ENCODE measurements at places on chromosomes 7 and 10.

DNA sequence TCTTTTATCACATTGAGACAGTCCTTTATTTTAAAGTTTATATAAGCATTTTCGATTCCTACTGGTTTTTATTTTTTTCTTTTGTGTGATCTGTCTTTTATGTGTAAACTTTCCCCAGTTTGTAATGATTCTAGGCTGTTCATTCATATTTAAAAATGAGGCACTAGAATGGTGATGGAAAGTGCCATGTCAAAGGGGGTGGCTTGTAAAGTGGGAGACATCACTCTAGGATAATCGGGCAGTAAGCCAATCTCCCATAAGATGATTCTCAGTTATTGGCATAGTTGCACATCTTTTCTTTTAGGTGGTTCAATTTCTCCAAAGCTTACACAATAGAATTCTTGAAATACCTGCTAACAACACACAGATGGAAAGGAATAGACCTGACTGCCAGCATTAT, 90.4 kb downstream of the ABCA13 start:
- no peak for DNase-seq

- DNase-seq = no peak
Measured at GRCh38 chr7:98528079-98528478, 89.0 kb upstream of the NPTX2 start.

DNA sequence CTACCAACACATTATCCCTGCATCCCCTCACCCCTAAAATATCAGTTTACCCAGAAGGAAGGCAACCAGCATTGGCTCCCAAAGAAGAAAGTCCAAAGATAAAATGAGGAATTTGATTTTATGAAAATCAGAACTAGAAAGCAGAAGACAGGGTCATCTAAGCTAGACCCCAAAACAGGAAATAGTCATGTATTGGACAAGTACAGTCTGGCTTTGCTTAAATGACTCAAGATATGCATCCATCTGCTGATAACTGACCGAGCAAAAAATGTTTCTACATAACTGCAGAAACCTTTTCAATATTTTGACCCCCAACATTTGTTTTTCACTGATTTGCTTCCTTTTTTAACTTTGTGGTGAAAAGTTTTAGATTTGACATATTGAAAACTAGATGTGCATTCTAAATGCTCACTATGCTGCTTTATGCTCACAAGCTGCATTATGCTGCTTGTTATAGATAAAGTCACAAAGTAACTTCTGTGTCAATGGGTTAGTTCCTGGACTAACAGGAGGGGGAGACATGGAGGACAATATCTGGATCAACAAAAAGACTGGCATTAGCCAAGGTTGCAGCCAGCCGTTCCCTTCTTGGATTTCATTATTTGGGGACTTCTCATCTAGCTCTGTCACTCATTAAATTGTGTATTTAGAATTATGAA, 227.0 kb downstream of the INHBA start:
- no peak for DNase-seq

GRCh38 chr7:7653593-7654187, 13.1 kb downstream of the UMAD1 start:
- DNase-seq = no peak

DNA sequence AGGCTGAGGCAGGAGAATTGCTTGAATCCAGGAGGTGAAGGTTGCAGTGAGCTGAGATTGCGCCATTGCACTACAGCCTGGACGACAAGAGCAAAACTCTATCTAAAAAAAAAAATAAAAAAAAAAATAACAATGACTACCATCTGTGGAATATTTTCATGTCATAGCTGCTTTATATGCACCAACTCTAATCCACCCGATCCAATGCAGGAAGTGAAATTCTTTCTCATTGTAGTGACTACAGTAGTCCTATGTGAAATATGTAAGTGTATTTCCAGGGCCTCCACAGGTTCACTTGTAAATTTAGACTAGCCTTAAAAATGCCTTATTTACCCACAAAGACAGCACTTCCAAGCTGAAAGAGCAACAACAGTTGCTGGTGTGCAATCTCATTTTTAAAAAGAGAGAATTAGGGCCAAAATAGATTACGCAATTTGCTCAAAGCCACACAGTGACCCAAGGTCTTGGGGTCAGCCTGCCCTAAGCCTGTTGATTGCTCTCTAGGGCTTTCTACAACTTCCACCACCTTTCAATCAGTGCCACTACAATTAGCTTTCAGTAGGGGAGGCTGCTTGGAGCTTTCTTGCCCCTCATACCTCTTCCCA, 25.8 kb upstream of the EGFR start:
- DNase-seq = no peak

All from stimulated activated CD4-positive, alpha-beta T cell treated with anti-CD3 and anti-CD28 coated beads, Interleukin-4, amount 100 ng/mL, for 4 hours (primary cell).